ENCODE measurements at places on chromosomes 2 and 18.

DNA sequence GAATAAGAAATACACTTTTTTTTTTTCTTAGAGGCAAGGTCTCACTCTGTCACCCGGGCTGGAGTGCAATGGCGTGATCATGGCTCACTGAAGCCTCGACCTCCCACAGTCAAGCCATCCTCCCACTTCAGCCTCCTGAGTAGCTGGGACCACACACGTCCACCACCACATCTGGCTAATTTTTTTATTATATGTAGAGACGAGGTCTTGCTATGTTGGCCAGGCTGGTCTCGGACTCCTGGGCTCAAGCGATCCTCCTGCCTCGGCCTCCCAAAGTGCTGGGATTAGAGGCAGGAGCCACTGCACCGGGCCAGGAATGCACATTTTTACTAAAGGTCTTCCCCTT, 2.4 kb downstream of the TGOLN2 start:
- no peak for DNase-seq

DNA sequence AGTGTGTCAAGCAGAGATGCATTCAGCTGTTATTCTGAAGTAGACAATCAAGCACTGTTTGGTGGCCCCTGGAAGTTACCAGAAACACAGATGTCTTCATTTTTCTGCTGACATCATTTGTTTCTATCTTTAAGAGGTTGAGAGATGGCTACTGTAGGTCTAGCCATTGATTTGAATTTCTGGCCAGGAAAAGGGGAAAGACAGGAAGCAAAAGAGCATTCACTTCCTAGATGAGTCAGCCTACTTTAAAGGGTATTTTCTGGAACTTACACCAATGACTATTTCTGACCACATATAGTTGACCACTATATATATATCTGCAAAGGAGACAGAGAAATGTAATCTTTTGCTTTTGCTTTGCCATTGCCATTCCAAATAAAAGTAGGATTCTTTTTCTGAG, 900.1 kb upstream of the SOX11 start:
- no peak for DNase-seq

DNA sequence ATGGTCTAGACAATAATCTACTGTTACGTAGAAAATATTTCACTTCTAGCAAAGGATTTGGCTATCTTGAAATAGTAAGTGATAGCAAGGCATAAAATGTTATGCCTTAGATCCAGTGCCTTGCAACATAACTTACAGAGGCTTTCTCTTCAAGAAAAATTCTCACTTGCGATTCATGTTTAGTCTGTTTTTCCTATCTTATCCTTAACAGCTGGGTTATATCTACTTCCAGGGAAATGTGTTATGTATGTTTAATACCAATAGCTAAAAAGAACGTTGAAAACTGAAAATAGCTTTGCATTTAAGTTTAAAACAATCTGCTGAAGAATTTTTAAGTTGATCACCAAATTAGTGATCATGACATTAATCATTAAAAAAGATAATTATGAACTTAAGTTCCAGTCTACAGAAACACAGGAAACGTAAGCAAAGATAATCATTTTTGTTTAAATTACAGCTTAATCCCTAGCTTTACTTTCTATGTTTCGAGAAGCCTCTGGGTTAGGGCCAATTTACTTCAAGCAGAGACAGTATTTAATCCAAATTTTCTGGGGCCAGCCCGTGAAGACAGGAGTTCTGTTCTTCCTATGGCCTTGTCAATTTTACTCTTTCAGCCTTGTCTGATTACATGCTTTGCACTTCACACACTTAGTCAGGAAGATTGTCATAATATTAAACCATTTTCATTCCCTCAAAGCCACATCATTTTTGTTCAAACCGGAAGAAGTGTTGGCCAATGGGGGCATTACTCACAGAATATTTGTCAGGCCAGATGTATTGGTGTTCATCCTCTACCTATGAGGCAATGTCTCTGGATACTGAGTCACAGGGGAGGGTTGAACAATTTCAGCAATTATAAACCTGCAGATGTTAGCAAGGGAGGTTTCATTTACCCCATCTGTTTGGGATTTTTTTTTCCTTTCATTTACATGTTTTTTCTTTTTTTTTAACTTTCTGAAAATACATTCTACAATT, 1132.9 kb upstream of the ZEB2 start:
- no peak for DNase-seq

DNA sequence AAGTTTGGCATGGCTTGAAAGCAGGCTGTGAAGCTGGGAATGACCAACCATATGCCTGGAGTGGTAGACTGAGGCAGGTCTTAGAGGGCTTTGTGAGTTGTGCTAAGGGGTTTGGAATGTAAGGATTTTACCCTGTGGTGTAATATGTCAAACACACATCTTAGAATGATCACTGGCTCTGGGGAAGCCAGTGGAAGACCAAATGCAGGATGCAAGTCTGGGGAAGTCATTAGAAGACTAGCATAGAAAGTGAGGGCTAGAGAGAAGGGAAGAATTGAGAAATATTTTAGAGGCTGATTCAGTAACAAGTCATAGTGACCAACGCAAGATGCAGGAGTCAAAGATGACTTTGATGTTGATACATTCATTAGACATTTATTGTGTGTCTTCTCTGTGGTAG, 3.5 kb upstream of the FHOD3 start:
- DNase-seq = no peak

GRCh38 chr2:178747767-178748166, 59.5 kb downstream of the TTN start:
- no peak for DNase-seq

DNA sequence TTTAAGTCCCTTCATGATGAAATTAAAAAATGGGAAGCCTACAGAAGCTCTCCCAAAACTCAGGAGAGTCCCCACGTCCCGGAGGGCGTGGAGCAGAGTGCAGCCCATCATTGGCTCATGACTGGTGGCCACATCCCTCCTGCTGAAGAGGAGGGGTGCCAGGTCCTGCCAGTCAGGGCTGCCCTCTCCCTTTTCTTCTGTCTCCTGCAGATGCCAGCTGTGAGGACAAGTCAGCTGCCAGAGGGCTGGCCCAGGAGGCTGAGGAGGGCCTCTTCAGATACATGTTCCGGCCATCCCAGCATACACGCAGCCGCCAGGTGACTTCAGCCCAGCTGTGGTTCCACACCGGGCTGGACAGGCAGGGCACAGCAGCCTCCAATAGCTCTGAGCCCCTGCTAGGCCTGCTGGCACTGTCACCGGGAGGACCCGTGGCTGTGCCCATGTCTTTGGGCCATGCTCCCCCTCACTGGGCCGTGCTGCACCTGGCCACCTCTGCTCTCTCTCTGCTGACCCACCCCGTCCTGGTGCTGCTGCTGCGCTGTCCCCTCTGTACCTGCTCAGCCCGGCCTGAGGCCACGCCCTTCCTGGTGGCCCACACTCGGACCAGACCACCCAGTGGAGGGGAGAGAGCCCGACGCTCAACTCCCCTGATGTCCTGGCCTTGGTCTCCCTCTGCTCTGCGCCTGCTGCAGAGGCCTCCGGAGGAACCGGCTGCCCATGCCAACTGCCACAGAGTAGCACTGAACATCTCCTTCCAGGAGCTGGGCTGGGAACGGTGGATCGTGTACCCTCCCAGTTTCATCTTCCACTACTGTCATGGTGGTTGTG, 2.6 kb downstream of the INHA start:
- no peak for DNase-seq

- DNase-seq = no peak
Measured at GRCh38 chr2:28447943-28448792, 47.7 kb upstream of the PLB1 start.

DNA sequence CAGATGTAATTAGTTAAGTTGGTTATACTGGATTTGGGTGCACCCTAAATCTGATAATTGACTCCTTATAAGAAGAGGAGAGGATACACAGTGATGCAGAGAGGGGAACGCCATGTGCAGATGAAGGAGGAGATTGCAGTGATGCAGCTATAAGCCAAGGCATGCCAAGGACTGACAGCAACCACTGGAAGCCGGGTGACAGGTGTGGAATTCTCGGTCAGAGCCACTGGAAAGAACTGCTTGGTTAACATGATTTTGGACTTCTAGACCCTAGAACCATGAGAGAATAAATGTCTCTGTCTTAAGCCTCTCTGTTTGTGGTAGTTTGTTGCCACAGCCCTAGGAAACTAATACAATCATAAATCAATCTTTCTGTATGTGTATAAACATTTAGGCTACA, 403.3 kb upstream of the CDH20 start:
- no peak for DNase-seq

- DNase-seq = no peak
Measured at GRCh38 chr18:63119647-63120046, 199.9 kb downstream of the BCL2 start.

DNA sequence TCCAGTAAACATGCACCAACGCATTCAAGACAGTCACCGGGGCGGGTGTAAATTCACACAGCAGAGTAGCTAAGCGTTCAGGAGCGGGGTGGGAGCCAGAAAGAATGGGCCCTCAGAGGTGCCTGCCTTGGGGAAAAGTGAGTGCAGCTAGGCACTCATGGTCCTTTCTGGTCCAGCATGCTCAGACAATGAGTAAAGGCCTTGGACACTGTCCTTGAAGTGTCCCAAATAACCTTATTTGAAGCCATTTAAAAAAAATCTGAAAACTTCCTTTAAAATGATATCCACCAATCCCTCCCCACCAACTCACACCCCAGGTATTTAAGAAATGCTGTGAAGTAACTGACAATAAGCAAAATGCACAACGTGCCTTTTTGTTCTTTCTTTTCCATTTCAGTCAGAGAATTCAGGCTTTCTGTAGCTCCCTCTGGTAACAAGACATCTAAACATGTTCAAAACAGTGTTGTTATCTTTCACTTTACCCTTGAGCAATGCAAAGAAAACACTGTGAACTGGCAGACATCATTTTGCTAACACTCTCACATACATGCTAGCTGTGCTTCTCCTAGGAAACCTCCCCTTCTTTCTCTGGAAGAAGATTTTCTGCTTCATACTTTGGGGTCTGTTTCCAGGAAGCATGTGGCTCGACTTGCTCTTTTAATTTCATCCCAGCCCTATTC, 445.1 kb upstream of the SPRED2 start:
- DNase-seq = no peak

GRCh38 chr2:146506851-146507250, 1338.0 kb upstream of the ACVR2A start:
- no peak for DNase-seq

DNA sequence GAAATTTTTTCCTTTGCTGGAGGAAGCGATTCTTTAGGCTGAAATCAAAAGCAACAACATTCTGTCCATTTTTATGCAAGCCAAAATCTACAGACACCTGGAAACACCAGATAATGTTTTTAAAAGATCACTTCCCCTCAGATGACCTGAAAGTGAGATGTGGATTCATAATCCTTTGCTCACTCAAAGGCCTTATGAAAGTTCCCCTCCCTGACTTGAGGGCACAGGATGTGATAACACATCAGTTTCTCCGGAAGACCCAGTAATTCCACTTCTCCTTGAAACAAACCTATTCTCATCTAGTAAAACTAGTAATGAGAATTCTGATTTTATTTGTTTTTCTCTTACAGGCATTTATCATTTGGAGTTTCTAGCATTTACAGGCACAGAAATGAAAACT, 218.3 kb upstream of the RND3 start:
- no peak for DNase-seq

DNA sequence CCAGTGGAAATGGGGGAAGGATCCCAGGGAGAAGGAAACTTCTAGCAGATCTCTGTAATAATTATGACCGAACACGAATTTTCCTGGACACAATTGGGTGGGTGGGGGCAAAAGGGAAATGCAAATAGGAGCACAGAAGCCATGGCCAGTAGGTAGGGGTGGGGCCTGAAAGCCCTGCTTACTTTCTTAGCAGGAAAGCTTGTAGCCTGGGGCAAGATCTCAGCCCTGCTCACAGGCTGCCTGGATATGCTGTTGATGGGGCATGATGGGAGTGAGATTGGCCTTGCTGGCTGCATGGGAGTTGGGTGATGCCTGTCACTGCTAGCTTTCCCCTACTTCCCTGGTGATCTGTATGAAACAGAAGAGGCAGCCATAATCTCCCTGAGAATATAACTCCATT, 45.9 kb upstream of the SPOPL start:
- no peak for DNase-seq

DNA sequence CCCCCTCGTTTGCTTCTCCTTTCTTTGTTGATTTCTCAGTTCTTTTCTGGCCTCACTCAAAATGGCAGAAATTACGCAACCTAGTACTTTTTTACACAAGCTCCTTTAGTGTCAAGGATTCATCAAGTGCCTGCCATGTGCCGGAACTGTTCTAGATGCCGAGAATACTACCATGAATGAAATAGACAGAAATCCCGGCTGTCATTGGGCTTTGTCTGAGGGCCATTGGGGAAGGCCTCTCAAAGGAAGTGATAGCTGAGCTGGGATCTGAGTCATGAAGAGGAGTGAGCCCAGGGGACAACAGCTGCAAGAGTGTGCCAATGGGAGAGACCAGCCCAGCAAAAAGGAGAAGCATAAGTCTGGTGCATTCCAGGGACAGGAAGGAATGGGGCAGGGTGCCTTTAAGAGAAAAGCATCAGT, 34.3 kb upstream of the PPP1CB start:
- DNase-seq = no peak

DNA sequence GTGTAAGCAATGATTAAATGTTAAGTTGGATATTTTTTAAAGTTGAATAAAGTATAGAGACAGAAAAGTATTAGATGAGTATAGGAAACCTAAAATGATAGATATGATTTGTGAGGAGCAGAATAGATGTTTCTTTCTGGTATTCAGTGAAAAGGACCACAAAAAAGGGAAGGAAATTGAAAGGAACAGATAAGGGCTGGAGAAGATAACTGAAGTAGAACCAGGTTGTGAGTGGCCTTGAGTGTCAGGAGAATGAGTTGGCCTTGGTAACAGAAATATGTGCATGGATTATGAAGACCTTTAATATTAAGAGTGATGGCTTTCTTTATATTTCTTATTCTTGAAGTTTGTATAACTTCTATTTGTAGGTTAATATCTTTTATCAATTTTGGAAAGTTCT, 543.5 kb downstream of the METTL4 start:
- no peak for DNase-seq

DNA sequence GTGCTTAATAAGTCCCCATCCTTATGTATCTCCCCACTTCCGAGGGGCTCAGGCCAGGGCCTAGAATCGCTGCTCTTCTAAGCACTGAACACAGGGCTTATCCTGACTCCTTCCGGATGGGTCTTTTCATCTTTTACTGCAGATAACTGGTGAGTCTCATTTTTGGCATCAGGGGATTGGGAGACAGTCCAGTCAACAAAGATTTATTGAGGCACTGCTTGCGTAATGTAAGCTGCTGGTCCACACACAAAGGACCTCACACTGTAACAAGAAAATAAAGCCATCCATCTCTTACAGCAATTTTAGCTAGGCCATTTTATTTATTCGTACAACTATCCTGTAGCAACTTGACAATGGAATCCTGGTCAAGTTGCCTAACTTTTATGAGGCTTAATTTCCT, 600.5 kb downstream of the CNTNAP5 start:
- no peak for DNase-seq

- no peak for DNase-seq
Measured at GRCh38 chr2:235666213-235666781, 172.5 kb downstream of the AGAP1 start.

GRCh38 chr2:8462280-8462679, 219.6 kb upstream of the ID2 start:
- DNase-seq = no peak

GRCh38 chr2:151067658-151068369, 193.8 kb downstream of the RBM43 start:
- no peak for DNase-seq
